Astrocyte of the spinal cord (primary cell): ENCODE measurements at places on chromosomes 12 and 14.
A peak's percentile ranks its signal among the peaks of the same experiment; 100 is the strongest.

GRCh38 chr12:47741340-47741703 lies 16.0 kb upstream of the ENDOU start:
- peak; percentile 38 for DNase-seq

DNA sequence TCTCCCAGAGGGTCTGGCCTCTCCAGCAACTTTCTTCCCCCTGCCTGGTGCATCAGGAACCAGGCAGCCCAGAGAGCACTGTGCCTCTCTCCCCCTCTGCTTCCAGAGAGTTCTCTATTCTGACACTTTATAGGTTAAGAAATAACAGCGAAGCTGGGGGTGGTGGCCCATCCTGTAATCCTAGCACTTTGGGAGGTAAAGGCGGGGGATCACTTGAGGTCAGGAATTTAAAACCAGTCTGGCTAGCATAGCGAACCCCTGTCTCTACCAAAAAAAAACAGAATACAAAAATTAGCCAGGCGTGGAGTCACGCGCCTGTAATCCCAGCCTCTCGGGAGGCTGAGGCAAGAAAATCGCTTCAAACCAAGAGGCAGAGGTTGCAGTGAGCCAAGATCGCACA lies 58.3 kb downstream of the ESRRB start:
- no peak for DNase-seq

GRCh38 chr14:22280497-22281316 lies 308.3 kb downstream of the DAD1 start:
- DNase-seq = no peak

DNA sequence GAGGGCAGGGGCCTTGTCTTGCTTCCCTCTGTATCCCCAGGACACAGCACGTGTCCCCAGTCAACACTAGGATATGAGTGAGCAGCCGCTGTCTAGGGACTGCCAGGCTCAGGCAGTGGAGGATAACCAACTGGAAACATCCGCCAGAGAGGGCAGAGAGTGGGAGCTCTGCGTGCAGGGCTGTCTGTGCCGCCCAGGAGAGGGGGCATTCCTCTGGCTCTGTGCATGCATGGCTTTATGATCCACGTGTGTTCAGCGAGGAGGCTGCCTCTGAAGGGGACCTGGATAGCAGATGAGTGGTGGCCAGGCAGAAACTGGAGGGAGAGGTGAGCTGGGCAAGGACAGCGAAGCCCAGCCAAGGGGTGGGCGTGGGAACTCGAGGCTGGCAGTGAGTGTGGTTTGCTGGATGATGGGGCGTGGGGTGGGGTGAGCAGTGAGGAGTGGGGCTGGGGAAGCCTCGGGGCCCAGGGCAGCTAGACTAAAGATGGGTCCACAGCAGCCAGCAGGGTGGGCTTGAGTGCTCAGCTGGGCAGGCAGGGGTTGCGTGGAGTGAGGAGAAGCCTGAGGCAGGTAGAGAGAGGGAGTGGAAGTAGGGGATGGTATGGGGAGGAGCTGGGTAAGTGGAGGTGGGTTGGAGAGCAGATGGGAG lies 72.9 kb downstream of the PRIMA1 start:
- DNase-seq = no peak

- no peak for DNase-seq
Observed at GRCh38 chr14:73238941-73239340, 1.6 kb downstream of the PAPLN start.

DNA sequence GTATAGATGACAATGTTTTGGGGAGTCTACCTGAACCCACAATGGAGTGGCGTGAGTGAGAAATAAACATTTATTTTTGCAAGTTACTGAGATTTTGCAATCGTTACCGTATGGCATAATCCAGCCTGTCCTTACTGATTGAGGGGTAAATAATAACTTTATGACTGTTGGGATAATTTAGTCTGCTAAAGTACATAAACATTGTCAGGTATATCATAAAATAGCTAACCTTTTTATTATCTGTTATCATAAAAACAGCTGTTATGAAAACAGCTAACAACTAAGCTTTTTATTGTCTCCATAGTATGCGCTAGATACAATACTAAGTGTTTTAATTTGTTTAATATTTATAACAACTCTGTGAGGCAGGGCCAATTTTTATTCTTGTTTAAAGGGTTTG lies 10.3 kb downstream of the ACSS3 start:
- no peak for DNase-seq

- peak; percentile 29 for DNase-seq
Observed at GRCh38 chr12:7144414-7145120, 14.4 kb downstream of the CLSTN3 start.

DNA sequence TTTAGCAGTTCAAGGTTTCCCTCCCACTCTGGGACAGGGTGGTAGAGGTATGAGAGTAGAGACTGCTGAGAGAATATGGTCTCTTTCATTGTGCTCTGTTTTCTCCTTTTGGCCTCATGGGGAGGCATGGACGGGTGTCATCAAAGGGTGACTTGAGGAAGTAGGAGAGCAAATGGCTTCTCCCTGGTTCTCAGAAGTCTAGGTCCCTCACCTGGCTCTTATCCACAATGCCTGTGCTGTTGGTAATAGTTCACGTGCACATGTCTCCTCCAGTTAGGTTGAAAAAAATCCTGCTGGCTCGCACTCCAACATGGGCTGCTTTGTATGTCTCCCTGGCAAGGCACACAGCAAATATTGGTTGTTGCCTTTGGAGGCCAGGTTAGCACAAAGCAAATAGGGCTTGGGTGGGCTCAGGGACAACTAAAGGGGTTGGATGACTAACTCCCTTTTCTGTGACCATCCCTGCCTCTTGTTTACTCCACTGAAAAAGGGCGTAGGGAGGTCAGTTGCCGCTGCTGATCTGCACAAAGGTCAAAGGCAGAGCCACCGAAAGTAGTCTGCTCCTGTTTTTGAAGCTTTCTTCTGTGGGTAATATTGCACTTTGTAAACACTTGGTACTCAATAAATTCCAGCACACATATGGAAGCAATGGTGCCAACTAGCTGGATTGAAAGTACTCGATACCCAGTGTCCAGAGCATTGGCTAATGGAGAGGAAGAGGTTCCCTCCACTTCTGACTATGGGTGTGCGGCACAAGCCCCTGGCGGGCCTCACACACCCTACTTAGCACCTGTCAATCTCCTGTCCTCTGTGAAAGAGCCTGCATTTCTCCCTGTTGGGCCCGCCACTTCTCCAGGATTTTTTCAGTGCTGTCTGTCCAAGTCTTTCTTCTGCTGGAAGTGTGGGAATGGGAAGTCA lies 121.8 kb downstream of the SLC38A6 start:
- no peak for DNase-seq

DNA sequence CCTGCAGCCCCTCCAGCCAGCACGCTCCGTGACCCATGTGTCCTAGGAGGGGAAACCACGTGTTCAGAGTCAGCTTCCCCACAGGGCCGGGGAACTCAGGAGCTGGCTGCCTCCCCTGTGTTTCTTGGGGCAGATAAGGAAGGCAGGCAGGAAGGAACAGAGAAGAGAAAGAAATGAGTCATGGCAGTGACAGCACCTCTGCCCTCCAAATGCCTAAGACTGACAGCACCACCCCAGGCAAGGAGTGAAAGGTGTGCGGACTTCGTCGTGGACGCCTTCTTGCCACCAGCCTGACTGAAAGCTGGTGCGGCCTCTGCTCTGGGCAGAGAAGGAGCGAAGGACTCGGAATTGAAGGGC lies 167.0 kb upstream of the FKBP4 start:
- DNase-seq = no peak

DNA sequence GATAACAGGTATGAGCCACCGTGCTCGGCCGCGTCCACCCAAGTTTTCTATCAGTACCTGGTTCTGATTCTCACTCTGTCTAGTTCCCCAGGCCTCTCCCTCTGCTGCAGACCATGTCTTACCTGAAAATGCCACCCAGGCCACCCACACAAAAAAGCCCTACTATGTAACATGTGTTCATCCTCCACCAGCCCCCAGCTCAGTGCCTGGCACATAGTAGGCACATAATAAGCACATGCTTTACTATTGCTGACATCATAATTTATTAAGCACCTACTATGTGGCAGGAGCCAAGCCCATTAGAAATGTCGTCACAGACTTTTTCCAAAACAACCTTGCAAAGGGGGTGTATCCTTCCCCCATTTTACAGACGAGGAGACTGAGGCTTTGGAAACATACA lies 37.8 kb downstream of the CMKLR1 start:
- DNase-seq = no peak

DNA sequence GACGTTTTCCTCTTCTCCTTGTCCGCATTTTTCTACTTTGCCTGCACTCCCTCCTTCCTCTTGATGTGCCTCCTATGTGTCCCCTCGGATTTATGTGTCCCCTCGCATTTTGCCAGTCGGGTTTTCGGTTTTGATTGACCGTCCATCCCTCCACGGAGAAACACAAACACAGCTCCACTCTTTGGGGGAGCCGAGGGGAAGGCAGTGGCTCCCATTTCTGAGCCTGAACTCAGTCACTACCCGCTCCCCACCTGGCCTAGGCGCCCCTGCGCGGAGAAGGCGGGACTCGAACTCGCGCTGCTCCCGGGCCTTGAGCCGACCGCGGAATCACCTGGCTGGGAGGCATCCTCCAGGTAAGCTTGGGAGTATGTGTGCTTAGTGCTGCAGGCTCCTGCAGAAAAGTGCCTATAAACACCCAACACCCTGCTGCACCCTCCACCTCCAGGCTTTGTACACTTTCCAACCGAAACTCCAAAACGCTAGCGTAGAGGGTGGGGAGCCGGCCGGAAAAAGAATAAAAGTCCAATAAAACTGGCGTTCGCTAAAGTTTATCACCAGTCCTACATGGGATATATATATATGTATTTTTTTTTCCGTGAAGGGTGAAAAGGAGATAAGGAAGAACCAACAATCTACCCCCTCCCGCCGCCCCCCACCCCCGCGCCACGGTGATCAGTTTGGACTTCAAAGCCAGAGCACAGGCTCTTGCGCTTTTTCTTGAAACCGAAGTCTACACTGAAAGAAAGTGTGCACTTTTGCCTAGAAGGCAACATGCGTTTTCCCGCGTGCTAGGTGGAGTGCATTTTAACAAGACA lies 3.3 kb upstream of the CCND2 start:
- no peak for DNase-seq

GRCh38 chr14:105281371-105282097 lies 19.3 kb downstream of the BRF1 start:
- peak; percentile 72 for DNase-seq

- peak; percentile 68 for DNase-seq
Observed at GRCh38 chr14:75273272-75274049, 5.2 kb upstream of the FOS start.

GRCh38 chr12:43750814-43751213 lies 7.8 kb downstream of the PUS7L start:
- DNase-seq = no peak

DNA sequence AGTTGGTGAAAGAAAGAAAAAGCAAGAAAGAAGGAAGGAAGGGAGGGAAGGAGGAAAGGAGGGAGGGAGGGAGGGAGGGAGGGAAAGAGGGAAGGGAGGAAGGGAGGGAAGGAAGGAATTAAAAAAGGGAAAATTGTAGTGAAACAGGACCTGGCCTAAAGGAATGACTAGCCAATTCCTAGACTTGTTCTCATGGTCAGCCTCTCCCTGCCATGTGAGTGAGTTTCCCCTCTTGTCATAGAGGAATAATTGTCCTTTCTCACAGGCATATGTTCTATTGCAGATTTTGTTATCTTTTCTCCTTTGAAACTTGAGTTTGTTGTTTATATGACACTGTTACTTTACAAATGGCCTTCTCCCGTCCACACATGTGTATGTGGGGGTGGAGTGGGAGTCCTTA lies 81.9 kb downstream of the TMEM260 start:
- DNase-seq = no peak

GRCh38 chr14:69670093-69670492 lies 58.7 kb downstream of the SUSD6 start:
- DNase-seq = peak; percentile 5

- DNase-seq = no peak
Observed at GRCh38 chr14:64734990-64735389, 30.8 kb downstream of the PLEKHG3 start.

- peak; percentile 3 for DNase-seq
Observed at GRCh38 chr14:84492685-84493084, 1037.3 kb upstream of the FLRT2 start.

GRCh38 chr12:64918344-64918743 lies 93.9 kb downstream of the TBC1D30 start:
- DNase-seq = no peak

- DNase-seq = peak; percentile 16
Observed at GRCh38 chr12:52380271-52380694, 5.2 kb downstream of the KRT84 start.

GRCh38 chr14:92551044-92551841 lies 37.7 kb downstream of the RIN3 start:
- DNase-seq = no peak

GRCh38 chr14:79967001-79967400 lies 244.3 kb downstream of the DIO2 start:
- peak; percentile 13 for DNase-seq

GRCh38 chr12:46222636-46223035 lies 46.2 kb downstream of the SLC38A1 start:
- DNase-seq = no peak

- no peak for DNase-seq
Observed at GRCh38 chr12:42812086-42812485, 222.5 kb upstream of the PRICKLE1 start.

- no peak for DNase-seq
Observed at GRCh38 chr12:68447797-68448260, 115.7 kb upstream of the MDM1 start.

- no peak for DNase-seq
Observed at GRCh38 chr12:47067176-47067575, 12.2 kb upstream of the PCED1B start.

GRCh38 chr14:83006121-83006670 lies 1472.5 kb upstream of the SEL1L start:
- DNase-seq = no peak

DNA sequence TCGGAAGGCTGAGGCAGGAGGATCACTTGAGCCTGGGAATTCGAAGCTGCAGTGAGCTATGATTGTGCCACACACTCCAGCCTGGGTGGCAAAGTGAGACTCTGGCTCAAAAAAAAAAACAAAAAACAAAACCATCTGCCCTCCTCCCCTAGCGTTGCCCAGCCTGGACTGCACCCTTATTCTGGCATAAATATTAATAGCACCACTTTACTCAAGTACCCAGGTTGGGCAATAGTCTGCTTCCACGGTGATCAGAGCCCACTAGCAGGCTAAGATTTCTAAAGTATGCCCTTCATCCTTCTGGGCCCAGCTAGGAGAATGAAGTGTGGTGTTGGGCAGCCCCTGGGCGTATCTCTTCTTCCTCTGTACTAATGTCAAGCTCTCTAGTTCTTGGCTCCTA lies 33.3 kb downstream of the KCTD10 start:
- no peak for DNase-seq

GRCh38 chr12:124808272-124808671 lies 55.4 kb downstream of the SCARB1 start:
- DNase-seq = no peak

DNA sequence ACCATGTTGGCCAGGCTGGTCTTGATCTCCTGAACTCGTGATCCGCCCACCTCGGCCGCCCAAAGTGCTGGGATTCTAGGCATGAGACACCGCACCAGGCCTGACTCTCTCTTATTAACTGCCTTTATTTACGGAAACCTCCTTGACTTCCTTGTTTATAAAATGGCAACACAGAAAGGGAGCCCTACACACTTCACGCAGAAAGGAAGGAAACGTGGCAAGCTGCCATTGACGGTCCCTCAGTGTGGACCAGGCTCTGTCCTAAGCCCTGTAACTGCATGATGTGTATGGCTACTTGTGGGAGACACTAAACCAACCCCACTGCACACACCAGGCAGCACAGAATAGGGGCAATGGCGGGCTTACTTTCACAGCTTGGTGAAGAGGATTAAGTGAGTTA lies 11.7 kb downstream of the CINP start:
- no peak for DNase-seq

- peak; percentile 49 for DNase-seq
Observed at GRCh38 chr12:91781114-91781513, 364.5 kb downstream of the BTG1 start.
